ENCODE measurements at places on chromosomes 5 and 9.

DNA sequence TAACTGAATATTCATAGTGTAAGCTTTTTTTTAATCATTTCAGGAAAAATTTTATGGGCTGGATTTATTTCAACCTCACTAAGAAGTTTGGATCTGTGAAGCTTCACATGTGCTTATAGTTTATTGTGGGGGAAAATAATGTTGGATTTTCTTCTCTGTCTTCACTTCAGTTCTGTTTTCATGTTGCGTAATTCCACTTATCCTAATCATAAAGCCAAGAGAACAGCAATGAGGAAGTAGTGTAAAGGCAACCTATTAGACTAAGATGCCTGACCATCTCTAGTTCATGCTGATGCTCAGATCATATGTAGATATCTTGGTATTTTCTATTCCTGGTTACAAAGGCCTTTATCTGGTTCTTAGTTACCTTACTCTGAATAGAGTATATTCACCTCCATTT lies 50.0 kb downstream of the CD180 start:
- DNase-seq, result no peak

- no peak for DNase-seq
Measured at GRCh38 chr5:73540192-73540591, 25.2 kb downstream of the ANKRA2 start.

- DNase-seq, result no peak
Measured at GRCh38 chr9:87836951-87837705, 45.5 kb upstream of the SPATA31E1 start.

DNA sequence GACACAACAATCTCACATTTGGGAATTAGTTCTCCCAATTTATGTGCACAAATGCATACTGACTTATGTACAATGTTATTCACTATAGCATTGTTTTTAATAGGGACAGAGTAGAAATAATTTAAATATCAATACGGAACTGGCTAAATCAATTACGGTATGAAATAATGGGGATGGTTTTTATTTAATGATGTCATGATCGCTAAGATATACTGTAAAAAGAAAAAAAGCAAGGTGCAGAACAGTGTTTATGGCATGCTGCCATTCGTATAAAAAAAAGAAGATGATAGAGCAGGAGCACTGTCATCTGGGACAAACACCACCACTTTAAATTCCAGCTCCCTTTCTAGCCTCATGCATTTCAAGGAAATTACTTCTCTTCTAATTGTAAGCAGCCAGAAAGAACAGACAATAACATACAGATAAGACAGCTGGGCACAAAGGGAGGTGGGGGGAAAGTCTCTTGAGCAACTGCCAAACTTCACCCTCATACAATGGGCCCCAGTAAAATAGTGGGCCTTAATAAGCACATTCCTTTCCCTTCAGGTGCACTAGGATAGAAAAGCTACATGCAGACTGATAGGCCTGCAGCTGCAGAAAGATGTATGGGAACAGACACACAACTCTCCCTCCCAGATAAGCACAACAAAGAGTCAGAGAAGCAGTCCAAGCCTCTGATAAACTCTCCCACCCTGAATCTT lies 8.4 kb downstream of the SREK1IP1 start:
- no peak for DNase-seq

GRCh38 chr5:119338326-119338946 lies 17.4 kb upstream of the TNFAIP8 start:
- no peak for DNase-seq

- no peak for DNase-seq
Measured at GRCh38 chr5:160166973-160167623, 47.8 kb upstream of the PWWP2A start.

- DNase-seq, result no peak
Measured at GRCh38 chr9:4324513-4324912, 24.6 kb upstream of the GLIS3 start.

DNA sequence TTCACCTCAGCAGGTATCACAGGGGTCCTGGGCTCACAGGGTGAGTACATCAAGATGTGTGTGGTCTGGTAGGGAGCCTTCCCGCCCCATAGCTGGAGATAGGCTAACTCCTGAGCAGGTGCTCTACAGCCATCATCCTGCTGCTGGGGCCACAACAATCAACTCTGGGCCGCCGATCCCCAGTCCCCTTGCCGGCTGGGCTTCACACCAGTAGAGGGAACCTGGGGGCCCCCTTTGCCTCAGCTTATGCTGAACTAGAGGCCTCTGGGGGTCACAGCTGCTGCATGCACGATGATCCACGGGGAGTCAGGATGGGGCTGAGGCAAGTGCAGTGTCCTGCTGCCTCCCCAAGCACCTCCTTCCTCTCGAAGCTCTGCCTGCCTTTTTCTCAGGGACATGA lies 46.5 kb downstream of the IRF1 start:
- DNase-seq, result no peak

- no peak for DNase-seq
Measured at GRCh38 chr5:135031813-135032694, 2.0 kb downstream of the PITX1 start.

Data from nucleus accumbens (tissue), 56 donors.